Tongue (tissue), 3 donors: ENCODE measurements at places on chromosomes 7 and 10. TPM values are rescaled to one million over a fixed set of nuclear protein-coding genes. Genes with fewer than 3 reads are reported as not detected.

DNA sequence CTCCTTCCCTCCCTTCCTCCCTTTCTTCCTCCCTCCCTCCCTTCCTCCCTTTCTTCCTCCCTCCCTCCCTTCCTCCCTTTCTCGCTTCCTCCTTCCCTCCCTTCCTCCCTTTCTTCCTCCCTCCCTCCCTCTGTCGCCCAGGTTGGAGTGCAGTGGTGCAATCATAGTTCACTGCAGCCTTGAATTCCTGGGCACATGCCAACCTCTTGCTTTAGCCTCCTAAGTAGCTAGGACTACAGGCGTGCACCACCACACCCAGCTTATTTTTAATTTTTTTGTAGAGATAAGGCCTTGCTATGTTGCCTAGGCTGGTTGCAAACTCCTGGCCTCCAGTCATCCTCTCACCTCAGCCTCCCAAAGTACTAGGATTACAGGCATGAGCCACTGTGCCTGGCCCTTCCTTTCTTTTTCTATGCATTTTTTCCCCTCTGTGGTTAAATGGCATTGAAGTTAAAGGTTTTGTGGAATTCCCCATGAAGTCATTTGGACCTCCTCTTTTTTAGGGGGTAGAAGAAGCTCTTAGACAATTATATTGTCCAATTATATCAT lies 9.6 kb downstream of the KLHDC10 start:
- no peak for DNase-seq

GRCh38 chr10:48671914-48672595 lies 12.6 kb upstream of the WDFY4 start:
- DNase-seq = no peak

The PLAC9 gene
- total RNA-seq = 31.2 TPM

DNA sequence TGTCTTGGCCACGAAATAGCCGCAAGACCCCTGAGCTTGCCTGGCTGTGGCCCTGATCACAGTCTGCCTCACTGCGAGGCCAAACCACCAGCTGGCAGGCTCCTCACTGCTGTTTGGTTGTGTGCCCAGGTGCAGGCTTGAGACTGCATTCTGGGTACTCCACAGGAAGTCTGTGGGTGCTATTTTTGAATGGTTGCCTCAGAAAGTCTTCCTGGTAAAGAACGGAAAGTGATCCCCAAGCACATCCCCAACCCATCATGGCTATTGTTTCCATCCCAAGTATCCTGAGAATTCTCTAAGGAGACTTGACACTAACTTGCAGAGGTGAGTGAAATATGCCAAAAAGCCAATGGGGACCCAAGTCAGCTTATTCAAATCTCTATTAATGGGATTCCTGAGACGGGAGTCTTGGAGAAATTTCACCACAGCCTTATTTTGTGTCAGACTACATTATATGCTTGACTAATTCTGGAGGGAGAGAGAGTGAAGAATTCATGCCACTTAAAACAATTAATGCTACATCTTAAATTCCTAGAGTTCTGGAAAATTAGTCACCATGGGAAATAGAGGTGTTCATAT lies 170.9 kb downstream of the RAMP3 start:
- no peak for DNase-seq

- no peak for DNase-seq
Measured at GRCh38 chr7:156725073-156725472, 84.5 kb downstream of the RNF32 start.

DNA sequence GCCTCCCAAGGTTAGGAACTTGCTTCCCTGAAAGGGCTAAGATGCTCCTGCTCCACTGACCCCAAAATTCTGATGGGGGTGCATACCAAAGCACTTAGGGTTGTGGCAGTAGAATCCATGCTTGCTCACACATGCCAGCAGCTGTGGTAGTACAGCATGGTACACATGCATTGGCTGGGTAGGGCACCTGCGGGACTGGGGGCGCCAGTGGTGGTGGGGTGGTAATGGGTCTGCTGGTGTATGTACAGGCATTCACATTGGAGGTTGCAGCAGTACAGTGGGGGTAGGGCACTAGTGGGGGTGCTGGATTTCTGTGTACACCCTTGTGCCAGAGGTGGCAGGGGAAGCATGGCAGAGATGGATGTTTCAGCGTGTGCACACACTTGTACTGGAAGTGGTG lies 72.3 kb upstream of the TAS2R16 start:
- DNase-seq = no peak

GRCh38 chr7:25913598-25914224 lies 238.3 kb upstream of the NFE2L3 start:
- DNase-seq = peak; percentile 24

- no peak for DNase-seq
Measured at GRCh38 chr10:75358132-75358531, 43.4 kb downstream of the ZNF503 start.

DNA sequence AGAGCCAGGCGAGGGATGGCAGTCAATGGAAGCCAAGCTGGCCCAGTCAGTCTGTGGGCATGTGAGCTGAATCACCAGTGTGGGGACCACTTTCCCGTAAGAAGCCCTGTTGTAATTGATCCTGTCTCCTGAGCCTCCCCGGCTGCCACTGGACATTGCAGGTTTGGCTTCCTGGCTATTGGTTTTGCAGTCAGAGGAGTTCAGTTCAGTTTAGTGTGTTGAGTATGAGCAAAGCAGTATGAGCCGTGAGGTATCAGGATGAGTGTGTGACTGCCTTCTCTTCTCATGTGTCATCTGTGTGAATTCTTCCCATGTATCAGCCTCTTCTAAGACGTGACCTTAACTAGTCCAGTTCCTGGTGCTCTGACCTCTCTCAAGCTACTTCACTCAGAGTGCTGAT lies 227.4 kb downstream of the PRKG1 start:
- peak; percentile 42 for DNase-seq

DNA sequence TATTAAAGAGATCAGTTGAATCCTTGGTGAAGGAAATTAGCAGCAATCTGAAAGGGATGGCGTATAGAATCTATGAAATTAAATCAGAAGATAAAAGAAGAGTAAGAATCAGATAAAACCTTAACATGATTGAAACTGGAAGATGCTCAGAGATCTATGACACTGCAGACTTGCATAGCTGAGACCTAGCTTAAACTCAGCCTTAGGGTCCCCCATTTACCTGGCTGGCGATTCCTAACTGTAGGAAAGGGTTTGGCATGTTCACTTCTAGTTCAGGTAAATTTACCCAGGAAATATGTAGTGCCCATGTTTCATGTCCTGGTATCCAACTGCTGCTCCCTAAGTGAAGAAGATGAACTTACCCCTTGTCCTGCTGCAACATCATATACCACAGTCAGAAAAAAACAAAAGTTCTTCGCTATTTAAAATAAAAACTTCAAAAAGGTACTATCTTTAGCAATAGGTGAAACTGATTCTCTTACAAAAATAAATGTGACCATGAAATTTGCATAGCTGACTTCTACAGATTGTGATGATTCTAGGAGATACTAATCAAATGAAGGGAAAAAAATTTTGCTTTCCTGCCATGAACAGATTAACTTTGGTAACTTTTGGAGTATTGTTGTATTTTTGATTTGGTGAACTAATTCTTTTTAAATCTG lies 47.8 kb upstream of the TMEM243 start:
- DNase-seq = no peak

- DNase-seq = no peak
Measured at GRCh38 chr10:111034598-111035310, 42.1 kb upstream of the ADRA2A start.

The NKX2-3 gene
- 6.2 TPM for total RNA-seq

GRCh38 chr10:117175901-117176534 lies 21.3 kb upstream of the KCNK18 start:
- DNase-seq = peak; percentile 88

The EIF5AL1 gene
- total RNA-seq = 0.10 TPM

- DNase-seq = no peak
Measured at GRCh38 chr10:80253266-80253962, 36.0 kb downstream of the MAT1A start.

The KAZALD1 gene
- total RNA-seq = 20.5 TPM

The MACROH2A2 gene
- 18.9 TPM for total RNA-seq

- peak; percentile 16 for DNase-seq
Measured at GRCh38 chr10:74770400-74770799, 56.0 kb upstream of the KAT6B start.

DNA sequence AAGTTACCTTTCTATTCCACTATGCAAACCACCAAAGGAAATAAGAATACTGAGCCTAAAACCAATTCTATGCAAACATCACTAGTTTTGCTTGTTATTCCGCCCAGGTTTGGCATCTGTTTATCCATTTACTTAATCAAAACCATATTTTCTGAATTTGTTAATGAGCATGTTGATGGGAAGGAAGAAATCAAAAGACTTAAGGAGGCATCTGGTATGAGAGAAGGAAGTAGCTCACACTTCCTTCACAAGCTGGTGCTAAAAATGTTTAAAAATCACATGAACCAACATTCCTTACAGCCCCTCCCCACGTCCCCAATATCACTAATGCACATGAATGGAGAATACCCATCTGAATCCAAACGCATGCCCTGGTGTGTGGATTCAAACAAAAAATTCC lies 52.0 kb upstream of the PRKAR2B start:
- DNase-seq = no peak

DNA sequence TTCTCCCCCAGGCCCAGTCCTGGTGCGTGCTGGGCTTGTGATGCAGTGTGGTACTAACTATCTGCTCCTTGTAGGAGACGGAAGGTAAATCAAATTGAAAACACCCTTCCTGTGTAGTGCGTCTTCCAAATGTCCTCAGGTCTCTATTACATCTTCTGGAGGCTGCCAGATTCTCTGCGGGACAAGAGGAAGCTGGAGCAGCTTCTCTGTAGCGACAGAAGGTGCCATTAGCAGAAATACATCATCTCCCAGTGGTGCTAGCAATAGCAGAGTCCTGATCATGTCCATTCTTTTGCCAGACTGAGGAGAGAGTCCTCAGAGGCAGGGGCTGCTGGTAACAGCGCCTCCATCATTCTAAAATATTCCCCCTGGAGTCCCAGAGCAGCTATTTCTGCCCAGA lies 675.2 kb downstream of the LRMDA start:
- no peak for DNase-seq

GRCh38 chr10:69181433-69181832 lies 1.4 kb downstream of the SUPV3L1 start:
- no peak for DNase-seq

GRCh38 chr7:45401155-45401554 lies 173.0 kb upstream of the ADCY1 start:
- DNase-seq = no peak

DNA sequence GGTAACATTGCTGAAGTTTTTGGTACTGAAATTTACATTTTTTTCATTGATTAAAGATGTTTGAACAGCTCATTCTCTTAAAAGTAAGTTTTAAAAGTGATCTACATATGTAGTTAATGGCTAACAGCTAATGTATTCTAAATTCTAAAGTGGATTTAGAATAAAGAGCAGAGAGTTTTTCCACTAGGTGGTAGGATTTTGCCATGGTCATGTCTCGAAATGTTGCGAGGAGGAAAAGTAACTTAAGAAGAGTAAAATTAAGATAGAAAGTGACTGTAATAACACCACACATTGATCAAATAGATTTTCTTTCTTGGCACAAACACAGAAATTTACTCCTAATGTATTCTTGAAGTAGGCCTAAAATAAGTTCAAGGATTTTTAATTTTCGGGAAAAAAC lies 19.8 kb downstream of the LSMEM1 start:
- DNase-seq = peak; percentile 46

The DUSP5 gene
- total RNA-seq = 10.5 TPM

DNA sequence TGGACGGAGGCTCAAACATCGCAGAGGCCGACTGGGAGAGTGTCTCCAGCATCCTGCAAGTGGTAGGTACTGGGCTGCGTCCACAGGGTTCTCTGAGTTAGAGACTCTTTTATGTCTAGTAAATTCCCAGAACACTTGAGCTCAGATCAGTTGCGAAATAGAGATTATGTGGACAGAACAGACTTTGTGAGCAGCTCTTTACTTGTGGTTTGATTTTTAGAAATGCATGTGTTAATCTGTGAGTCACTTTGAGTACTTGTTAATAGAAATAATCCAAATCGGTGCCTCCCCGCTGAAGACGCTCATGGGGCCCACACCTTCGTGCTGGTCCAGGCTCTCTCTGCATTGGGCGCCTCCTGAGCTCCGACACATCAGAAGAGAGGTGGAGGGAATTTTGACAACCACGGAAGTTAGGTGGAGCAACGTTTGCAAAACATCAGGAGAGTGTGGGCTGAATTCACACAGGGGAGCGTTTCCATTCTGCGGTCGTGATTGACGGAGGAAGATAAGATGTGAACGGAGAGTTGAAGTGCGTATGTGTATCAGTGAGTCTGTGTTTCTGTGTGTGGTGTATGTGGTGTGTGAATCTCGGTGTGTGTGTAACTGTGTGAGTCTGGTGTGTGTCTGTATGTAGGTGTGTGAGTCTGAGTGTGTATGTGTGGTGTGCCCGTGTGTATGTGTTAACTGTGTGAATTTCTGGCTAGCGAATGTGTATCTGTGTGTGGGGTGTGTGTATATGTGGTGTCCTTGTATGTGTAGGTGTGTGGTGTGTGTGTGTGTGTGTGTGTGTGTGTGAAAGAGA lies 32.1 kb downstream of the PFKP start:
- DNase-seq = no peak

The METTL2B gene
- 31.3 TPM for total RNA-seq

GRCh38 chr10:131881104-131881880 lies 19.5 kb upstream of the PPP2R2D start:
- no peak for DNase-seq

The PON1 gene
- total RNA-seq = not detected

- DNase-seq = no peak
Measured at GRCh38 chr7:50212666-50213621, 91.6 kb upstream of the IKZF1 start.

GRCh38 chr7:83520726-83521125 lies 128.2 kb downstream of the SEMA3E start:
- no peak for DNase-seq

- no peak for DNase-seq
Measured at GRCh38 chr7:107660381-107661080, at the start of gene SLC26A4. SLC26A4 (plus strand) TSS chr7:107660828; CDS start chr7:107661642, 814 bp downstream.

- no peak for DNase-seq
Measured at GRCh38 chr7:79933144-79933543, 201.5 kb upstream of the GNAI1 start.

The EXOC6 gene
- 64.7 TPM for total RNA-seq

The STEAP1B gene
- 3.0 TPM for total RNA-seq

DNA sequence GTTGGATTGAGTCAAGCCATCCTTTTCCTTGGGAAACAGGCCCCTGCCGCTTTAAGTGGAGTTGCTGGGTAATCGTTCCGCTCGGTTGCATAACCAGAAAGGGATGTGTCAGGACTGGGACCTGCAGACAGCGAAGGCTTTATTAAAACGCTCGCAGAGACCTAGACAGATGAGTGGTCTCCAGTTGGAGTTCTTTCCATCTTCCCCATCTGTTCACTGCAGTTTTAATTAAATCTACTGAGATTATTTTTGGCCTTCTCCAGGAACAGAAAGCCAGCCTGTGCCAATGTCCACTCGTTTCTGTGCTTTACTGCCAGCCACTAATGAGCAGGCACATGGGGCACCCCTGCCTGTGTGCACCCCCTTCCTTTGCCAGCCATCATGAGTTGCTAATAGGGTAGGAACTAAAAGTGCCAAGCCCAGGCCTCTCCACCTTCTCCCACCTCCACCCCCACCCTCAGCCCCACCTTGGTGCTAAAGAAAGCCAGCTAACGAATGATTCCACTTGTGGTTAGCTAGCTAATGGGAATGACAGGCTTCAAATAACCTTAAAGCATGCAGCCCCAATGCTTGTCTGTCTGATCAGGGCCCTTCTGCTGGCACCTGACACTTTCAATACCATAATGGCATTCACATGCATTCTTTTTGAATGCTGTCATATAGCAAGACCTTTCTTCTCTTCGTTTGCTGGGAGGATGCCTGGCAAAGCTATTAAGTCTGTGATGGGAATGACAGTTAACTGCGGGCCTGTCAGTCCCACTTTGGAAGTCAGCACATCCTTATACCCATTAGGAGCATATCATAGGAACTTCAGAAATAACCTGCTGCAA lies 556.8 kb upstream of the GALNT17 start:
- peak; percentile 56 for DNase-seq

The BEND7 gene
- total RNA-seq = 5.1 TPM
